Left renal pelvis (tissue), 4 donors: ENCODE measurements at places on chromosomes 13 and 19. TPM values are rescaled to one million over a fixed set of nuclear protein-coding genes. Genes with fewer than 3 reads are reported as not detected.

NXNL1 gene
- 0.26 TPM for polyA plus RNA-seq

LHB gene
- polyA plus RNA-seq: not detected

- DNase-seq: no peak
Observed at GRCh38 chr19:58584498-58585441, 11.6 kb upstream of the MZF1 start.

DNA sequence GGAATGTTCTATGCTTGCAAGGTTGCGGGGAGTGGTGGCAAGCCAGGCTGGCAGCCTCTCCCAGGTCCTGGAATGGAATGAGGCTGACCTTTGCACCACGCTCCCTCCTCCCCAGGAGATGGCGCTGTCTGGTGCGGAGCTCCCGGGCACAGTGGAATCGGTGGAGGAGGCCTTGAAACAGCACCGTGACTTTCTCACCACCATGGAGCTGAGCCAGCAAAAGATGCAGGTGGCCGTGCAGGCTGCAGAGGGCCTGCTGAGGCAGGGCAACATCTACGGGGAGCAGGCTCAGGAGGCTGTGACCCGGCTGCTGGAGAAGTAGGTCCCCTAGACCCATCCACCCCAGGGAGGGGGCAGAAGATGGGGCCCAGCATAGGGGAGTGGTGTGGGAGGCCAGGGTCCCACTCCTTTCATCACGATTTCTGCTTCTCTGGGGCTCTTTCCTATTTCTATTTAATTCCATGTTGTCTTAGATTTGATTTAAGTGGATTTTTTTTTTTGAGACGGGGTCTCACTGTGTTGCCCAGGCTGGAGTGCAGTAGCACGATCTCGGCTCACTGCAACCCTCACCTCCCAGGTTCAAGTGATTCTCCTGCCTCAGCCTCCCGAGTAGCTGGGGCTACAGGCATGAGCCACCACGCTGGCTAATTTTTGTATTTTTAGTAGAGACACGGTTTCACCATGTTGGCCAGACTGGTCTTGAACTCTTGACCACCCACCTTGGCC, 53.2 kb upstream of the SHKBP1 start:
- DNase-seq: peak; percentile 29

DNA sequence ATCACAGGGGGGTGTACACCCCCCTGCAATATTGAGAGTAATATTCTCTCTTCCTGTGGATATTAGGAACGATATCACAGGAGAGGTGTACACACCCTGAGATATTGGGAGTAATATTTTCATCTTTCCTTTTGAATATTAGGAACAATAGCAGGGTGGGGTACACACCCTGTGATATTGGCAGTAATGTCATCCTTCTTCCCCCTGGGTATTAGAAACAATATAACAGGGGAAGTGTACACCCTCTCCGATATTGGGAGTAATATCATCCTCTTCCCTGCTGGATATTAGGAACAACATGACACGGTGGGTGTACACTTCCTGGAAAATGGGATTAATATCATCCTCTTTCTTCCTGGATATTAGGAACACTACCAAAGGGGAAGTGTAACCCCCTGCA, 57.8 kb upstream of the CEACAM21 start:
- DNase-seq: no peak

GRCh38 chr19:1568320-1569019, at the start of gene MEX3D:
Gene MEX3D, minus strand, starts transcription at chr19:1568325. Its CDS starts 267 bp downstream, at chr19:1568058.
- DNase-seq: no peak

- no peak for DNase-seq
Observed at GRCh38 chr13:40016953-40017660, 361.6 kb downstream of the COG6 start.

DNA sequence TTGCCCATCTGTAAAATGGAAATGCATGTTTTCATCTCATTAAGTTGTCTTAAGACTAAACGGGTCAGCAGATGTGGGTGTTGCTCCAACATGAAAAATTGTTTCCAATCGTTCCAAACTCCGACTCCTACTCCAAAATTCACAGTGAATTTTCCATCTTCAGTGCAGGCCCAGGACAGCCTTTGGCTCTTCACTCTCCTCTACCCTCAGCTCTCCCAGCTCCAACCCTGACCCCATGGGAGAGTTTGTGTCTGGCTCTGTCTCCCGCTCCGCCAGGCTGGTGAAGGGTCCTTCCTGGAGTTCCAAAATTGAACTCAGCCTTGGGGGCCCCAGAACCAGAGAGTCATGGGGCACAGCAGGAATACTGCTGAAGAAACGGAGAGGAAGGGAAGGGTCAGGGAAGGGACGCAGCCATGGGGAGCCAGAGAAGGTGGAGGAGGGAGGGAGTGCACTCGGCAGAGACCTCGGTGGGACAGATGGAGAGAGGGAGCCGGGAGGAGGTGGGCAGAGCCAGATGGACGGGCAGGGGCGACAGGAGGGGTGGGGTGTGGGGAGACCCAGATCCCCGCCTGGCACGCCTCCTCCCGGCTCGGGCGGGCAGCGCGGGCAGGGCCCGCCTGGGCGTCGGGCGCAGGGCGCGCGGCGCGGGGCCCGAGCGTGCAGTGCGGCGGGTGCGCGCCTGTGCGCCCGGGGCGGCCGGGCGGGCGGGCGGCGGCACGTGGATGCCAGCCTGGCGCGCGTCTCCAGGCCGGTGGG, 45.6 kb downstream of the CELF5 start:
- DNase-seq: no peak

DNA sequence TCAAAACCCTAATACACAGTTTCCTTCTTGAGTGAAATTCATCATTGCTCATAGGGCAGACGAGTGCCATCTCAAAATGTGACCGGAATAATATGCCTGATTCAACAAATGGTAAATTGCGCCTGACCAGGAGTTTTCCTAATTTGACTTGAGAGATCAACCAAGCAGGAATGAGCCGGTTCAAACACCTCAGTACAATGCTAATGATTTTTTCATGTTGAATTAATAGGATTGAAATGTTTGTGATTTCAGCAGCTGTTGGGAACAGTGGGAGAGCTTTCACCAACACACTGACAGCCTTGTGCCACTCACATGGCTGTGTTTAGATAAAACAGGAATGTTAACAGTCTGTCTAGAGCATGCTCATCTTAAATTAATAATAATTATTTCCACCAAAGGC, 484.8 kb downstream of the PCDH9 start:
- DNase-seq: no peak

DNA sequence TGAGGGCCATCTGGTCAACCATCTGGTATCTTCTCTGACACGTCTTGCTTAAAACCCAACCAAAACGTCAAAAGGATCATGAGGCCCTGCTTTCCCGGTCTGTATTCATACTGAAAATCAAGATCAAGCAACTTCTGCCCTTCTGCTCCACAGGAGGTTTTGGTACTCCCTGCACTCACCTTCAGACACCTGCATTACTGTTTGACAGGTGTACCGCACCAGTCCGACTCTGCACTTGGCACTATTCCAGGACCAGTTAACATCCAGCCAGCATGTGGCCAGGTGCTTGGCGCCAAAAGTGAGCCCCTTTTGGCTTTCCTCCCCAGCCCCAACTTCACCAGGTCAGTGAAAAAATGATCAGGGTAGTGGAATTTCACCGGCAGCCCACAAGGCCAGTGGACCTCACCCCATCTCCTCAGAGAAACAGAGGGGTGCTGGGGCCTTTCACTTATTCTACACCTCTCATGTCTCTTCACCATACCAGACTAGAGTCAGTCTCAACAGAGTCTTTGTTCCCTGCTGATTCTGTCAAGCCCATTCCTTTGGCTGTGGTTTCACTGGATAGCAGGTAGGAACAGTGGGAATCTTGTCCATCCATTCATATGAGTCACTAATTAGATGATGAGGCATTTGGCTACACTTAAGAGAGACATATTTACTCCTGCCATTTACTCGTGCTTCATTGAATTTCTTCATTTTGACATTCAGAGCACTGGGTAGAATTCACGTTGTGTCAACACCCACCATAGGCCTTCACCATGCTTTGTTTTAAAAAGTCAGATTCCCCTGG, 85.3 kb downstream of the ZNF726 start:
- no peak for DNase-seq

- DNase-seq: no peak
Observed at GRCh38 chr13:34886121-34886875, 55.8 kb upstream of the NBEA start.

GRCh38 chr19:1959928-1960589, 19.1 kb downstream of the CSNK1G2 start:
- DNase-seq: no peak

DNA sequence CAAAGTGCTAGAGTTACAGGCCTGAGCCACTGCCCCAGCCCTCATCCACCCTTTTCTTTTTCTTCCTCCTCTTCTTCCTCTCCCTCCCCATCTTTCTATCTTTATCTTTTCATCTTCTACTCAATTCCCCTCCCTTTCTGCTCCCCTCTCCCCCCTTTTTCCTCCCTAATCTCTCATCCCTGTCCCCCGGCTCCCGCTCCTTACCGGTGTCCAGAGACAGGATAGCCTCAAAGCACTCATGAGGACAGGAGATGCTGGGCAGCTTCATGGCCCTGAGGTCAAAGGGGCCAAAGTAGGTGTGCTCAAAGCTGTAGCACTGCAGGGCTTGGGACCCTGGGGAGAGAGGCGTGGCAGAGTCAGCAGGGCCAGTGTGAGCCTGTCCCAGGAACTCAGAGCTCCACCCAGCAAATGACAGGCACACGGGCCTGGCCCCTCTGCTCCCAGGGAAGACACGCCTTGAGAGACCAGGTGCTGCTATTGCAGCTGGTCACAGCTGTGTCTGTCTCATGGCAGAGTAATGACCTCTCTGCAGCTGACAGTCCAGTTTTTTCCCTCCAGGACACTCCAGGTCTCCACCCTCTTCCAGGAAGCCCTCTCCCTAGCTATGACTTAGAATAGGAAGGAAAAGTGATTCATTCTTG, 2.6 kb downstream of the LYPD5 start:
- DNase-seq: no peak

- no peak for DNase-seq
Observed at GRCh38 chr13:80341756-80342370, 937 bp upstream of the SPRY2 start.
